Thymus (tissue), 14 donors: ENCODE measurements at places on chromosomes 2 and 18. TPM values are rescaled to one million over a fixed set of nuclear protein-coding genes. Genes with fewer than 3 reads are reported as not detected.

DNA sequence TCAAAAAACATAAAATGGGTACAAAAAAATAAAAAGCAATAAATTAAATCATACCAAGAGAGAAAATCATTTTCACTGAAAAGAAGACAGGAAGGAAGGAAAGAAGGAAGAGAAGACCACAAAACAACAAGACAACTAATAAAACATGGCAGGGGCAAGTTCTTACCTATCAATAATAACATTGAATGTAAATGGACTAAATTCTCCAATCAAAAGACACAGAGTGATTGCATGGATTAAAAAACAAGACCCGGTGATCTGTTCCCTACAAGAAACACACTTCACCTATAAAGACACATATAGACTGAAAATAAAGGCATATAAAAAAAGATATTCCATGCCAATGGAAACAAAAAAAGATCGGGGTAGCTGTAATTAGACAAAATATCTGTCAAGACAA lies 82.6 kb upstream of the CERS6 start:
- no peaks in the 10 kb centered on the region for H3K36me3 ChIP-seq
- no peak overlapping the region for H3K27ac ChIP-seq
- H3K4me1 ChIP-seq: peaks cover 10% of the 10 kb centered on the region
- H3K4me3 ChIP-seq: no peak overlapping the region

HOXD12 gene
- not detected for total RNA-seq

- no peak overlapping the region for H3K27ac ChIP-seq
- H3K36me3 ChIP-seq: no peaks in the 10 kb centered on the region
- DNase-seq: no peak
Observed at GRCh38 chr2:223576873-223577272, 25.3 kb downstream of the SCG2 start.

INHA gene
- 0.05 TPM for total RNA-seq

- peaks cover 27% of the 10 kb centered on the region for H3K27me3 ChIP-seq
- no peak for DNase-seq
- peaks cover 11% of the 10 kb centered on the region for H3K4me1 ChIP-seq
- no peaks in the 10 kb centered on the region for H3K36me3 ChIP-seq
- no peak overlapping the region for H3K27ac ChIP-seq
Observed at GRCh38 chr2:157627594-157628476, 829 bp downstream of the ACVR1C start.
